Cortex of kidney (tissue), 1 donor: ENCODE measurements at places on chromosomes 12 and 14.

DNA sequence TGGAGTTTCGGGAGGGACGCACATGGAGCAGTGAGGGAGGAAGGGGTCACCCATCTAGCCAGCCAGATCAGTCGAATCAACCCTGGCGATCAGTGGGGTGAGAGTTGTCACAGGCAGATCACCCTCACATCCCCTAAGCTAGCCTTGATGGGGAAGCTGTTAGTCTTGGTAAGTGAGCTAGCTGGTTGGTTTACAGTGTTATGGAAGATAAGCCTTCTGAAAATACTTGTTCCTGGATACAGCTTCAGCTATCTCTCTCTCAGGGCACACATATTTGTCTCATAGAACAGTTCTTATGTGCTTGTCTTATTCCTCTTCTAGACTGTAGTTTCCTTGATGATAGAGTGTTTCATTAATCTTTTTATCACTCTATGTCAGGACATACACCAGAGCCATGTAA, 26.2 kb upstream of the MANSC4 start:
- no peak for DNase-seq

GRCh38 chr12:94218233-94218632, 69.9 kb downstream of the PLXNC1 start:
- no peak for DNase-seq

- DNase-seq, result no peak
These were observed 48.7 kb downstream of the CPM start for GRCh38 chr12:68884251-68884650.

DNA sequence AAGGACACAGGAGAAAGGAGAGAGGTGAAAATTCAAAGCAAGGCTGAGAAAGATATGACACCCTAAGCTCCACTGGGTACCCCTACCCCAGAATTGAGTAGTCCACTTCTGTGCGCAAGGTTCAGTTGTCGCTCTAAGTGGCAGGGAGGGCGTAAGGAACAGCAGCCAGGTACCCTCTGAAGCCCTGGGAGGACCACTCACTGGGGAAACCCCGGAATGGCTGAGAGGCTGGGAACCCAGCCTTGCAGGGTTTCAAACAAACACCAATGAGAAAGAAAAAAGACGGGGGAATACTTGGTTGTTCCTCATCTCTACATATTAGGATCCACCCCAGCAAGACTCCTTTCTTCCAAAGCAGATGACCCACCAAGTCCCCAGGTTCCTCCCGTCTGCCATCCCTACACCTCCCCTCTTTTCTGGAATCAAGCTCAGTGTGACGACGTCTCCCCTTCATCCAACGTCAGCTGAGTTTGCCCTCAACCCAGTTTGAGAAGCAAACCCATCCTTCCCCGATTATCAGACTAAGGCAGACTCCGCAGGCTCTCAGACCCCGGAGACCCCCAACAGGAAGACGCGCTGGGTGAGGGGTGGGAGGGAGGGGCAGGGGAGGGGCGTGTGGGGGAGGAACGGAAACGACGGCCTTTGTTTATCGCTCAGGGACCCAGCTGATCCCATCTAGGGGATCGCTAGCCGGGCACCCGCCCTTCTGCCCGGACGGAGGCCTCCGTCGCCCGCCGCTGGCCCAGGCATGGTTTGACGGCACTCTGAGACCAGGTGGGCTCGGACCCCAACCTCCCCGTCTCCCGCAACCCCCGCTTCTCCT, 795 bp downstream of the LMBR1L start:
- no peak for DNase-seq

DNA sequence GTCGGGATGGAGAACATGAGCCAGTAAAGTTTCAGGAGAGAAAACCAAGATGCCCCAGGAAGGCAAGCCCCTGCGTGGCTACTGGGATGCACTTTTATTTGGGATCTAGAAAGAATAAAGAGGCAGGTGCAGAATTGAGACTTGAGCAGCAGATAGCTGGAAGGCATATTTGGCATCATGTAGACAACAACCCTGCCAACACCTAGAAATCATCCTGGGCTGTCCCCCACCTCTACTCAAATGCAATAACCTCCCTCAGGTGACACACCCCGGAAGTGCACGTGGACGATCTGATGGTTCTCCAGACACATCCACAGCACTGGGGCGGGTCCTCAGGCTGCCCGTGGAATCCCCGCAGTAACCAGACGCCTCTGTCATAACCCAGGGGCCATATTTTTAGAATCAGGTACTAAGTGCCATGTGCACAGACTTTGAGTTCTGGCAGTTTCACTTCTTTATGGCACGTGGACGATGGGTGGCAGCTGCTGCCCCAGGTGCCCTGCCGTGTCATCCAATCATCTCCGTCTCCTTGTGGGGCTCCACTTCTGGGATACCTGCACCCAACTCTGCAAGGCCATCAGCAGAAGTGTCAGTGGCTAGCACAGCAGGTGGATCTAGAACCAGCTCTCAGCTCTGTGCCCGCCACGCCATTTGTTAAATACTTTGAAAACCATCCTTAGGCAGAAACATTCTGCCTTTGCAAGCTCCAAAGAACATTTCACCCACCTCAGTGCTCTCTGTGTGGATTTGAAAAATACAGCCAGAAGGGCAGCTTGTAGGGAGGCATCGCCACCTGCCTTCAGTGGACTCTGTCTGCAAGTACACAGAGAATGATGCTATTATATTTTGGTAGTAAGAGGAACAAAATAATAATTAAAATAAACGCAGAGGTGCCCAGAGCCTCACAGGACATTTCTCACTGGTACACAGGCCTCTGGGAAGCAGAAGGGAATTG, 771.7 kb upstream of the TMEM132C start:
- DNase-seq, result no peak

- DNase-seq, result no peak
These were observed 54.8 kb upstream of the DYRK2 start for GRCh38 chr12:67593461-67594330.

GRCh38 chr12:132345561-132346200, 16.3 kb upstream of the GALNT9 start:
- no peak for DNase-seq

DNA sequence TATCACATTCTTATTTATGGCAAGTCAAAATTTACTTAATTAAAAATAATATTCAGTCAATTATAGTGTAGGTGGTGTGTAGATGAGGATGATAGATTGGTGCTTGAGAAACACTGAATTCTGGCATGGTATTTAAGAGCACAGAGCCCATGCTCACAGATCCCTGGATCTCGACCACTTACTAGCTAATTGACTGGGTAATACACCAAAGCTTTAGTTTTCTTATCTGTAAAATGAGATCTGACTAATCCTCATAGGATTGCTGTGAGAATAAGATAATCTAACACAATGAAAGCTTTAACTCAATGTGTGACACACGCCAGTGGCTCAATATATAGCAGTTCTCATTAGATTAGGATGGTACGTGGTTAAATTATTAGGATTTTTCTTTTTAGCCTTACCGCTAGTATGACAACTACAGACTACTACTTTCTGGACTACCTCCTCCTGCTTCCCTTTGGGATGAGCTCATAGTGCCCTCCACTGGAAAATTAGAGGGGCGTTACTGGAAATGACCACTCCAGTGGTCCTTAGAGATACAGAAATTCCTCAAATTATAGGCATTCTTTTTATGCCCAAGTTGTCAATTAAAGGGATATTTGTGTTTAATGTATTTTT, 482.8 kb upstream of the TBX3 start:
- DNase-seq, result no peak

DNA sequence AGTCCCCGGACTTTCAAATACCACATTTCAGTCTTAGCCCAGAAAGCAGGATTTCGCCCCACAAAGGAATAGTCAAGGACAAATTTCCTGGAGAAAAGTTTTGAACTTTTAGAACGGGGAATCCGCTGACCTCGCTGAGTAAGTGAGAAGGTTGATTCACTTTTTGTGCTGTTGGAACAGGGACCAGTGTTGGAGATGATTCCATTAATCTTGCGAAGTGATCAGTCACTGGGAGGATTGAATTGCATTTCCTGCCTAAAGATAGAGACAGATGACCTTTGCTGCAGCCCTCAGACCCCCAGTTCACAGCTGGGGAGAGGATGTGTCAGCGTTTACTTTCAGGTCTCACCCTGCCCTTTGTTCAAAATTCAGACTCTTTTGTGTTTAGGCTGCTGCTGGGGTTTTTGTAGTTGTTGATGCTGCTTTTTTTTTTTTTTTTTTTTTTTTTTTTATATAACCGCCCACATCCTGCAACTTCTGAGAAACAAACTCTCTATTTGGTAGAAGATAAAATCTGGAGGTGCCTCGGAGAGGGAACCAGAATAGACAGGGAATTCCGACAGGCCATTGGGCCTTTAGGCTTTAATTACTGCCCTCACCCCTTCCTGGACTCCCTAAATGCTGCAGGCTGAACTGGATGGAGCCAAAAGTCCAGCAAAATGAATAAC, 9.8 kb upstream of the KDM2B start:
- no peak for DNase-seq

DNA sequence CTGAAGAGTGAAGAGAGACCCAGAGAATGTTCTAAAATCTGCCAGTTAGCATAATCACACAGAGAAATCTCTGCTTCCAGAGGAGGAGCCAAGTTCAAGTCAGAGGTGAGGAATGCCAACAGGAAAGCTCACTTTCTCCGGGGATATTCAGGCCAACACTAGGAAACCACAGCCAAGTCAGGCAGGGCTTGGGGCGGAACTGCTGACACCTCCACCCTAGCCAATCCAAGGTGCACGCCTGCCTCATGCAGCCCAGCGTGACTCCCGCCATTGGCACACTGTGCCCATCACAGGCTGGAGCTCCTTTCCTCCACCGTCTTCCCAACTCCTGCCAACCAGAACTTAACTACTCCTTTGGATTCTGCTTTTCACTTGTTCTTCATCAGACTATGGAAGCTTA, 374.3 kb upstream of the CCDC196 start:
- no peak for DNase-seq

DNA sequence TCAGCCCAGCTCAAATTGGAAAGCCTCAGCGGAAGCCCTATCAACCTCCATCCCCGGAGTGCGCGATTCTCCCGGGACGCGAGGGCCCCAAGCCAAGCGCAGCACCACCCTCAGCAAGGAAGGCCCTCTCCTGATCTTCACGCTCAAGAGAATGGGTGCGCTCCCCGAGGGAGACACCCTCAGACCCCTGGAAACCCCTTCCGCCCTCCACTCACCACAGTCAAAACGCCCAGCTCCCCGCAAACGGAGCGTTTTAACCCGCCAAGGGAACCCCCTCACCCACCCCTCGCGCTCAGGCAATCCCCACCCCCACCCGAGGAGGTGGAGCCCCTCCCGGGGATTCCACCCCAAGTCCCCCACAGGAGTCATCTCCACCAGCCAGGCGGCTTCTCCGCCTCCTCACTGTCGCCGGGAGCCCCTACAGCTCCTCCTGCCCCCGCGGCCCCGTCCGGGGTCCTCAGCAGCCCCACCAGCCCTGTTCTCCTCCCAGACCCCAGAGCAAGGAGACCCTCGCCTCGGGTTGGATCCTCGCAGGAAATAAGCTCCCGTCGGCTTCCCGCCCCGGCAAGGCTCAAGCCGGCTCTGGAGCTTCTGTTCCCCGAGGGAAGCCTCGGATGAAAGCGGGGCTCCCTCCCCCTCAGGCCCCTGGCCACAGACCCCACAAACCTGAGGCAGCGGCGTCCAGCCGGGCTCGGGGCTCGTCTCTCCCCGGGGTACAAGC, 507 bp downstream of the BAZ2A start:
- DNase-seq, result no peak

GRCh38 chr14:43778570-43778936, 728.5 kb downstream of the FSCB start:
- no peak for DNase-seq

- DNase-seq, result no peak
These were observed 31.9 kb upstream of the DUSP6 start for GRCh38 chr12:89384050-89384758.

GRCh38 chr12:8483079-8483478, 27.3 kb downstream of the CLEC6A start:
- DNase-seq, result no peak

DNA sequence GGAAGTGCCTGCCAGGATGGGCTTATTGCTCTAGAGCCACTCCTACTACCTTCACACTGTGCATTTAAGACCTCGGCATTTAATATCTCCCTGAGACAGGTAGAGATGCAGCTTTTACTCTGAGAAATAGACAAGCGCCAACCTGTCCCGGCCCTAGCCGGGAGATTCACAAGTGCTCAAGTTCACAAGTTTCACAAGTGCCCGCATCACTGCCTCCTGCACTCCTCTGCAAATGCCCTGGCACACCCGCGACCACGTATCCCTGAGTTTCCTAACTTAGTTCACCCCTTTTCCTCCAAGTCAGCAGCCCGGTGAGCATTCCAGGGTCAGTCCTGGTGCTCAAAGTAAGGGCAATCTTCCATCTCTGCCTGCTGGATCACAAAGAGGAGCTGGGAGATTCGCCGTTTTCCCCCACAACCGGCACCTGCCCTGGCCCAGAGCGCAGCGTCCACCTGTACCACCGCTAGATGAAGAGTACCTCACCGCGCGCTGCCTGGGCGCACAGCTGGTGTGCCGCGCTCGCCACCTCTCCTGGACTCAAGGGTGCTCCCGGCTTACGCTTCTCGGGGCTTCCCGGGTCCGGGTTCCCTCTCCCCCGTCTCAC, 5.0 kb upstream of the SLC38A4 start:
- no peak for DNase-seq
